Stimulated activated CD4-positive, alpha-beta T cell treated with anti-CD3 and anti-CD28 coated beads, Interleukin-12 subunit alpha, Interleukin-12 subunit beta, amount 100 ng/mL, for 24 hours (primary cell): ENCODE measurements at places on chromosomes 12 and 14.

GRCh38 chr12:75236206-75236605 lies 26.6 kb upstream of the KCNC2 start:
- DNase-seq: no peak

GRCh38 chr12:91185421-91185820 lies 2.8 kb upstream of the DCN start:
- DNase-seq: no peak

GRCh38 chr14:63611078-63611477 lies 30.6 kb downstream of the WDR89 start:
- DNase-seq: no peak

DNA sequence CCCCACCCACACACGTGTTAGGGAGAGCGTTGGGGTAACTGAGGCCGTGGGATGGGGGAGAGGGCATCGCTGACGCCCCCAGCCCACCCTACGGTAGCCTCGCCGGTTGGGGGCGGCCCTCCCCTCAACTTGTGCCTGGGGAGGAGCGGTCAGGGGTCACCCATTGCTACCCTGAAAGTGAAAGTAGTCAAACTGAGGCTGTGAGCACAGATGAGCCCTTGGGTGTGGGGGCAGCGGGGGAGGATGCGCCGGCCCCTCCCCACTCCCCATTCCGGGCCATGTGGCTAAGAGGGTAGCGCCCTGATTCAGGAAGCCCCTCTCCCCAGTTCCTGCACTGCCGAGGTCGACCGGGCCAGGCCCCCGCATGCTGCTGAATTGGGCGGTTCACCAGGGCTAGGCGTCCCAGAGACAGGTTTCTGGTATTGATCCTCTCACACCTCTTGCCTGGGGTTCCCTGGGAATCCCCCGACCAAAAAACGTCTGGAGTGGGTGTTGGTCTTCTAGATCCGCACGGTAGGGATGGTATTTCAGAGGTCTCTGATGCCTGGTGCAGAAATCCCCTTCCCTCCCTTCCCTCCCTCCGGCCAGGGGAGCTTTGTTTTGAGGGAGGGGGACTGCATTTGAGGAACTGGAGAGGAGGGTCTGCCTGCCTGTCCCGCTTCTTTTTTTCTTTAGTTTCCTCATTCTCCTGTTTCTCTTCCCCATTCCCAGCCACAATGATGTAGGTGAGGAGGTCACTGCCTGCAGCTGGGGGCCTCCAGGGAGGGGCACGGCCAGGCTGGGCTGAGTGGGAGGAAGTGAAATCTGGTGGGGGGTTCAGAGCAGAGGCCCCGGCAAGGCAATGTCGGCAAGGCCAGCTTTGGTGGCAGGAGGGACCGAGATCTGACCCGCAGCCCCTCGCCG lies 1.0 kb downstream of the SH2B3 start:
- DNase-seq: peak; percentile 55

DNA sequence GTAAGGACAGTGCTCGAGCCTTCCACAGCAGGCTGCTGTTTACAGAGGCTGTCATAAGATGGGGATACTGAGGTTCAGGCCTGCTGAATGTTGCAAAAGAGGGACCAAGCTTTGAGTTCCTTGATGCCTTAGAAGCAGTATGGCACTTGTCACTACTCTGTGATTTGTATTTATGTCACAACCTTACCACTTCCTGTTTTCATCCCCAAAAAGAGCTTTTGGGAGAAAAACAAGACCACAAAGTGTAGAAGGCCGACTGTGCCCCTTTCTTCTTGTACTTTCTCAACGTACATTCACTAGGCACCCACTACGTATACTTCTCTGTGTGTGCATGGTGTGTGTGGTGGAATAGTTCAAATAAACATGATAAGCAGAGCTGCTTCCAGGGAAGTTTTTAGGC lies 90.1 kb downstream of the DRAM1 start:
- no peak for DNase-seq

DNA sequence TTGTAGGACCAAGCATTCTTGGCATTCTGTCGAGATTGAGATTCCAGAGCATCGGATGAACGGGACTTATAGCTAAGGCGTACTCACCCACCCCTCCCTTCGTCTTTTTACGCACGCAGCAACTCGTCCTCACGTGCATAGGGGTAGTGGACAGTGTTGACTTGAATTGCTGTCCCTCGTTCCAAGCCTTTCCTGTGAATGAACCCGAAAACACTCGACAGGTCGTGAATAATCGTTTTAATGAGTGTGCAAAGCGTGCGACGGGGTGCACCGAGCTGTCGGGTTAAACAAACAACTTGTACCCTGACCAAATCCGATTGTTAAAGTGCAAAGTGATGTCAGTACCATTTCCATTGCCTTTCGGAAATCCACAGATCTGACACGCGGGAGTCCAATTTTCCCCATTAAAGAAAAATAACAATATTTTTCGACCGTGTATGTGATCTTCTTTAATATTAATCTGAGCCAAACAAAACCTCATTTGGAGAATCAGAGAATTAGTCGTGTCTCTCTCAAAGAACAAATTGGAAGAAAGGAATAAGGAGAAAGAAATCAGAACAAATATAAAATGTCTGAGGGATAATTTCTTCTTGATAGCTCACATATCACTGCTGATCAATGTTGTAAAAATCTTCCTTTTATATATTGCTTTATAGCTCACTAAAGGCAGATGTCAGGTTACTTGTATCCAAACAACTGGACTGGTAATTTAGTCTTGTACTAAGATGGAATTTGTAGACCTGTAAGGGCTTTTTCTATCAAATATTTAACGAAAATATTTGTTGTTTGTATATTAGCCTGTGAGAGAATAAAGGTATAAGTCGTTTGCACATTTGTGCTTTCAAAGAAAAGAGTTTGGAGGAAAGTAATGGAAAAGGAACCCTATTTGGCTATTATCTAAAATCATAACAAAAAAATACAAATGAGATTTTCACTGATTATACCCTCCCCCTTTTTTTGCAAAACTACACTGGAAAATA lies 11.8 kb downstream of the FOXG1 start:
- no peak for DNase-seq

DNA sequence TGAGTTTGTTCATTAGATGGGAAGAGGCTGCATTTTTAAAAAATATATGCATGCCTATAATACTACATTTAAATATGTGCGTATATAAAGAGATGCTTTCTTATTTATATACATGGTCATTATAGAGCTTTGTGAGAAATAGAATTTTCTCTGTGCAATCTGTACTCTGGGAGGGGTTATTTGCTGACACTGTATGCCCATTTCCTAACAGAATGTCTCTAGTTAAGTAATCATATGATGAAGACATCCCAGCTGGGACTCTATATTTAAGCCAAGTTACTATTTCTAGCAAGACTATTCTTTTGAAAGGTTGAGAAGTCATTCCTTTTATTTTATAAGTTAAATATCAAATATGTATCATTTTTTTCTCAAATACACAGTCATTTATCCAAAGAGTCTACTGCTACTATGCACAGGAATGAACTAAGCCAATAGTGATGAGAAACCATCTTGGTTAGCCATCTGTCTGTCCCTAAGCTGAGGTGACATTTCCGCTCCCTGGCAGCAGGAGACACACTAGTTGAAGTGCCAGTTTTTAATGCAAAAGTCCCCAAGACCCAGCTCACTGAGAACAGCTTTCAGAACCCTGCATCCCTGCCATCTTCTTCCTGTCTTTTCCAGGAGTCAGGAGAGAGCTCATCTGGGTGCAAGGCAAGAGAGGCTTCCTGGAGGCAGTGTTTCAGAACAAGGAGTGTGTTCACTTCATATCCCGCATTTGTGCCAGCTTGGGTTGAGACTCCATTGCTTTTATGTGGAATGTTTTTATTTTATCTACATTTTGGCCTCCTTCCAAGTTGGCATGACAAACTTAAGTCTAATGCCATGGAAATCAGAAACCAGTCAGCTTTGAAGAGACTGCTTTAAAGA lies 69.5 kb downstream of the TMEM132C start:
- DNase-seq: no peak

GRCh38 chr12:52090291-52090690 lies 10.8 kb downstream of the SMIM41 start:
- no peak for DNase-seq

DNA sequence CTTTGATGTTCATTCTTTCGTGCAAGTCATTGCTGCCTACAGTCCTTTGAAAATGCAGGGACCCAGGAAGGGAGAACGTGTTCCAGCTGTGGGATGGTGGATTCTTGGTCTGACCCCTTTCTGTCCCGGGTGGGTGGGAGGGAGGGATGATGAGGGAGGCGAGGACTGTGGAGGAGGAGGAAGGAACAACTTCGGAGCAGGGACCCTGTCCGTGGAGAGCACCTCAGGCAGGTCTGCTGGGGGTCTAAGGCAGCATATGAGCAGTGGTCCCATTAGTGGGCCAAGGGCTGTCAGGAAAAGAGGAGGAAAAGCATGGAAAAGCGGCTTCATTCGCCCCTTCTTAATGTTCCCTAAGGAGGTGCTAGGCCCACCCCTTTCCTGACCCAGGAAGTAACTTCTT lies 36.0 kb downstream of the CACNA2D4 start:
- no peak for DNase-seq

DNA sequence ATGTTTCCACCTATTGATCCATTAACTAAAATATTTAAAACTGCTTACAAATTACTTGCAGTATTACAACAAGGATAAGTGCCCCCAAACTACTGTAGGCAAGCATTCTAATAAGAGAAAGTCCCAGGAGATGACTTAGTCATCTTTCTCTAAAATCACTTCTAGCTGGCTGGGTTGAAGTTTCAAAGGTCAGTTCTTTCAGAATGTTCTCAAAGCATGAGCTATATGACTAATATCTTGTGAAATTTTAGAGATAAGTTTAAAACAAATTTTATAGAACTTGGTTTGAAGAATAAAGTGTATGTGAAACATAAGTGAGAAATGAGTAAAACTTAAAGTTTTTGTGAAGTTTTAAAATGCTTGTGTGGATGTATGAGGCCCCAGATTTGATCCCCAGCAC lies 24.3 kb upstream of the OR6J1 start:
- DNase-seq: no peak

- DNase-seq: no peak
Observed at GRCh38 chr14:38547961-38548490, 292.1 kb upstream of the CLEC14A start.

DNA sequence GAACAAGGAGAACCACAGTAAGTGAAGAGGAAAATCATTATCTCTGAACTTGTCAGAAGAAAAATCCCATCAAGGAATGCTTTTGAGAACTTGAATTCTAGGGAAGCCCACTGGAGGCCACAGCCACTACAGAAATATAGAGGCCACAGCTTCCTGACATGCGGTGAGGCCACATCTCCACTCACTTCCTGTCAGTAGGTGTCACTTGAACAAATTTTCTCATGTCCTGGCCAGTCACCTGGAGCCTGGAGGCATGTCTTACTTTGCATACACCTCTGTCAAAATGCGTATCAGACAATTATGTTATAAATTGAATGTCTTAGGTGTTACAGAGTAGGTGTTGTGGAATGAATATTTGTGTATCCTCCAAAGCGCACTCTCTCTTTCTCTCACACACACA lies 370.3 kb downstream of the DAD1 start:
- DNase-seq: no peak

GRCh38 chr14:54194501-54194900 lies 202.3 kb upstream of the CDKN3 start:
- DNase-seq: no peak

- no peak for DNase-seq
Observed at GRCh38 chr12:123748161-123748560, 13.9 kb upstream of the DNAH10 start.

- no peak for DNase-seq
Observed at GRCh38 chr14:100304825-100305323, 1.4 kb downstream of the SLC25A29 start.

DNA sequence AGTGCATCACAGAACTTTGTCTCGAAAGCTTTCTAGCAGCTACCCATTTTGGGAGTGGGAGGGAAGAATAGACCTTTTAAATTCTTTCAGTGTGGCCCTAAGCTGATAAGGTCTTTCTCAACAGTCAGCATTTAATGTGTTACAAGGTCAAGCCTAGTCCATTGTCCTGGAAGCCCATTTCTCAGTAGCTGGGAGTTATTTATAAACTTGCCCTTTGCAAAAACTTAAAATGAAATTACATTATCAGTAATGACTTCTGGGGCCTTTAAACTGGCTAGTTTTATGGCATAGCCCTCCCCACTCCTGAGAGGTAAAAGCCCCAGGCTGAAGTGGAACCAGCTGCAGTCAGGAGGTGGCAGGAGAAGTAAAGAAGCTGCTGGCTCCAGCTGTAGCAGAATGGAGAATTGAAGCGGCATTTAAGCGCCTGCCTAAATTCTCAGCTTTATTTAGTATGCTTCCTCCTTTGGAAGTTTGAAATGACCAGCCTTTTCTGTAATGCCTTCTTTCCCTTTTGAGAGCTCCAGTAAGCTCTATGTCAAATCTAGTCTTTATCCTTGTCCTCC lies 12.4 kb downstream of the COPZ1 start:
- DNase-seq: no peak

GRCh38 chr14:95409477-95410272 lies 90.0 kb upstream of the CLMN start:
- DNase-seq: no peak

DNA sequence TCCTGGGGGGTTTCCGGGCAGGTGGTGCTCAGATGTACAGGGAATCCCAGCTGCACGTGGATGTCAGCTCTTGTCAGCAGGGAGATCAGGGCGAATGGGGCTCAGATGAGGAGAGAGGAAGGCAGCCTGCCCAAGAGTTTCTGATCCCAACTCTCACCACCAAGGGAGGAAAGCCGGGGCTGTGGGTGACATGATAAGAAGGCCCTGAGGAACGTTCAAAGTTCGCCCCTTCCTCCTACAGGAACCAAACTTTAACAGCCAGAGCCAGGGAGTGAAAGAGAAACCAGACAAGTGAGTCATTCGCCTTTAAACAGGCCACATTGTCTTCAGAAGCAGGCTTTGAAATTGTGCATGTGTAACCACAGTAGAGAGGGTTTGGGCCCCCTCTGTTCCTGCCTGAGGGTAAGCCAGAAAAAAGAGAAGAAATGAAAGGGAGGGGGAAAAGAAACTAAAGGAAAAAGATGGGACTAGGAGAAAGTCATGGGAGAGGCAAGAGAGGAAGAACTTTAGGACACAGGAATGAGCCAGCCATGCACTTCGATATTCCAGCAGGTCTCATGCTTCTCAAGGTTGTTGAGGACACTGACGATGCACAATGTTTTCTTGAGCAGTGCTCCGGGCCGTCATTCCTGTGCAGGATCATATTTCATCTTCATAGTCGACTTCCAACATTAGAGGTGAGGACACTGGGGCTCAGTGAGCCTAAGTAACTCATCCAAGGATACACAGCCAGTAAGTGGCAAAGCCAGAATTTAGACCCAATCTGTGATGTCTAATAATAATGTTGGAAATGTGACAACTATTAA lies 691.4 kb upstream of the TBX3 start:
- DNase-seq: no peak

DNA sequence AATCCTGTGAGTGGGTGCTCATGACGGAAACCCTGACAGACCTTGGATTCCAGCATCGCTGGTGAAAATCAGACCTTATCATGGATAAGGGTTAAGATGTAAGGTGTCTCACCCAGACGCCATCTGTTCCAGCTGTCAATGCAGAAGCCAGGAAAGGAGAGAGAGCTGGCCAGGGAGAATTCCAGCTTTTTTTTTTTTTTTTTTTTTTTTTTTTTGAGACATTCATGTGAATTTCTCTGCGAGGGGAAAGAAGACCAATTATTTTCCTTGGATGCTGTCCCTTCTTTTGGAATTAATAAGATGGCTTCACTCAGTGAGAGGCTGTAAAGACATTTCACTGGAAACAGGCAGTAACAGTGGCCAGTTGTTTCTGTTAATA lies 1.8 kb downstream of the TRAF3 start:
- DNase-seq: no peak
